ENCODE measurements at places on chromosomes 1 and 21. TPM values are rescaled to one million over a fixed set of nuclear protein-coding genes. Genes with fewer than 3 reads are reported as not detected.
A peak's percentile ranks its signal among the peaks of the same experiment; 100 is the strongest.

Gene HMGCL
- total RNA-seq, result 48.1 TPM

Gene UBE2U
- not detected for total RNA-seq

Gene A3GALT2
- total RNA-seq, result not detected

Gene SYTL1
- total RNA-seq, result not detected

Gene GJA8
- total RNA-seq, result not detected

Gene WLS
- 26.7 TPM for total RNA-seq

Gene IRF6
- 1.6 TPM for total RNA-seq

Gene BCAN
- total RNA-seq, result not detected

Gene IL6R
- total RNA-seq, result 8.8 TPM

Gene TCHHL1
- total RNA-seq, result not detected

Gene ACKR1
- total RNA-seq, result not detected

- DNase-seq, result no peak
These were observed 605 bp upstream of the RABGGTB start for GRCh38 chr1:75785320-75785982.

- DNase-seq, result no peak
These were observed 46.0 kb upstream of the OLIG2 start for GRCh38 chr21:32979598-32980268.

DNA sequence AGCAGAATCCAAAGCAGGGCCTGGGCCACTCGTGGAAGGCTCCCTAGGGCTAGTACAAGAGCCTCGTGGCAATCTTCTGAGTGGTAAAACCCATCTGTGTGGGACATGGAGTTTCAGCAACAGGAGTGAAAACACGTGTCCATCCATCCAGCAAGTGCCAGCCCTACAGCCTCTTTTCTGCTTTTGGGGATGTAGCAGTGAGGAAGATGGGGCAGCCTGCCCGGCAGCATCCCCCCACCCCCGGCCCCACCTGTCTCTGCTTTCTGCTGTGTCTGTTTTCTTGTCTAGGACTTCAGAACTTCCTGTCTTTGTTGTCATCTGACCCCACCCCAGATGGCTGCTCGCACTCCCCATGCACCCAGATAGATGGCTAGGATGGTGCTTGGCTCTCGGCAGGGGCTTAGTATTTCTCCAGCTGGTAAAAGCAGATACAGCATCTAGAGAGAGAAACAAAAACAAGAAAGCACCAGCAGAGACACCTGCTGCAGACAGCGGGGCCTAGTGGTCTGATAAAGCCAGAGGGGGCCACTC lies 1.5 kb downstream of the CPTP start:
- DNase-seq, result no peak

- DNase-seq, result no peak
These were observed 132.4 kb downstream of the HMGB4 start for GRCh38 chr1:33996281-33996680.

DNA sequence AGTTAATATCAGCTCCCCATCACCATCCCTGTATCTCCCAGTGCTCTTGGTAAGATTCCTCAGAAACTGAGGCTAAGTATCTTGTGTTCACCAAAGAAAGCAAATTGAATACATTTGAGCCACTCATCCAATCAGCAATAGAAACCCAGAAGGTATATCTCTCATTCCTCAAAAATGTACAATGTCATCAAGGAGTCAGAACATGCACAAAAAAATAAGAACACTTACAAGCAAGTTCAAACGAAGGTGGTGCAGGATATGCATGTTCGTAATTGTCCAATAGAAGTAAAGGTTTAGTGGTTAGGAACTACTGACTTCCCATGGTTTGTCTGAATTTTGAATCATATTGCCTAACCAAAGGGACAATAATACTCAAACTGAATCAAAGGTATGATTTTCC lies 24.3 kb downstream of the RXRG start:
- no peak for DNase-seq

- no peak for DNase-seq
These were observed 5.4 kb upstream of the SAMD11 start for GRCh38 chr1:918353-918752.

- DNase-seq, result peak; percentile 84
These were observed 4.9 kb upstream of the B4GALT3 start for GRCh38 chr1:161182214-161182613.

DNA sequence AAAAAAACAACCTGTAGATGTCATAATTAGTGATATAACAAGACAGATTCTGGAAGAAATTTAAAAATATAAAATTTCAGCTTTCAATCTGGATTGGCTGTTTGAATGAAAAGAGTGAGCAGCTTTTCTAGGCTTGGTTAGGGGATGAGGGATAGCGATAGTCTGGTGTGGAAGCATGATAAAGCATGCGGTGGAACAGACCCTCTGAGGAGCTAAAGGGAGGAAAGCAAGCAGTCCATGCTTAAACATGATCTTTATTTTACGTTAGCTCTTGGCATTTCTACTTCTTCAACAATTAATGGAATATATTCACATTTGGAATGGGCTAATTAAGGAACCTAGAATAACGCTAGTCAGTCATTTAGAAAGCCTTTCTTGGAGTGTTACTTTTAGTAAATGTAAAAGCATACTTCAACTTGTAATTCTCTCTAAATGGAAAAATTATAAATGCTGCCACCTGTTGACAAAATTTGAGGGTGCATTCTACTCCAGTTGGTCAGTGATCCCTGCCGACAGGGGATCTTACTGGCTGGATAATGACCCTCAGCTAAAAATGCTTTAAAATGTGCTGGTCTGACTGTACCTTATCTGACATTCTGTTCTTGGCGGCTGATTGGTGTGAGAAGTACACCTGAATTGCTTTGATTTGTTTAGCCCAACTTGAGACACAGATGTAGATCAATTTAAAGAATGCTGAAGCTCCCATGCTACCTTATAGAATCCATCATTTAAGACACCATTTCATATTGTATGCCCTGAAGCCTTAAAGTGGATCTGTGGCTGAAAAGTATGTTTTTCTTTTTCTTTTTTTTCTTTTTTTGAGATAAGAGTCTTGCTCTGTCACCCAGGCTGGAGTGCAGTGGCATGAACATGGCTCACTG lies 61.2 kb downstream of the AK4 start:
- DNase-seq, result peak; percentile 58

- no peak for DNase-seq
These were observed 6.6 kb downstream of the SELE start for GRCh38 chr1:169727307-169727706.

DNA sequence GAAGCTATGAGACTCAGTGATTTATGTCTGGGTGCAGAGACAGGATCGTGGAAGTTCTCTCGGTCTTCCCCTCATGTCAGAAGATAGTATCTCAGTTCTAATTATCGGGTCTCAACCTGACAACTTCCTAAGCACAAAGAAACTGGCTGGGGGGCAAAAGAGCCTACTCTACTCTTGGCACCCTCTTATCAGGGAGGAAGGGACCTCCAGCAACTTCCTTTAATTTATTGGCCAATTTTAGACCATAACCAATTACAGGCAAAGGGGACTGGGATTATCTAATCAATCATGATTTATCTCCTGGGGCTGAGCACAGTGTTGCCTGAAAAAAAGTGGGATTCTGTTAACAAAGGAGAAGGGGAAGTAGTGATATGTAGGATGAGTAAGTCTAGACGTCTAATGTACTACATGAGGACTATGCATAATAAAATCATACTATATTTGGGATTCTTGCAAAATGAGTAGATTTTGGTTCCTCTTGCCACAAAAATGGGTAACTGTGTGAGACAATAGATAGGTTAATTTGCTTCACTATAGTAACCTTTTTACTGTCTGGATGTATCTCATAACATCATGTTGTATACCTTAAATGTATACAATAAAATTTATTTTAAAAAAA lies 98.8 kb downstream of the ZFYVE9 start:
- DNase-seq, result no peak

GRCh38 chr1:113515498-113515897 lies 125.2 kb downstream of the MAGI3 start:
- DNase-seq, result no peak

GRCh38 chr1:3515774-3516480 lies 61.5 kb downstream of the ARHGEF16 start:
- DNase-seq, result no peak

GRCh38 chr1:199308349-199308846 lies 669.6 kb downstream of the PTPRC start:
- DNase-seq, result no peak

- DNase-seq, result peak; percentile 44
These were observed 19.3 kb upstream of the IGSF3 start for GRCh38 chr1:116686723-116687352.

DNA sequence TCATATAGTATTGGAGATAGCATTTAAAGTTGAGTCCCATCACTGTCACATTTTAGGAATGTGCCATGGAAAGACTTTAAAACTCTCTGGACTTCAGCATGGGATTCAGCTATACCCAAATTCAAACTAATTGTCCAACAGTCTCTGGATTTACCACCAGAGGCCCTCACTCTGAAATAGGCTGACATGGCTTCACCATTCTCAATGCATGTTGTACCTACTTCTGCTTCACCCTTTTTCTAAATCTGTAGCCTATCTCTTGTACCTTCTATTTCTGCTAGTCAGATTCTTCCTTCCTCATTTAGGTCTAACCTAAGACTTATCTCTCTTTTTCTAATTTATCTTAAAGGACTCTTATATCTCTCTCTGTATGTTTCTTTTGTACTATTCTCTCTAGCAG lies 512.7 kb upstream of the ZRANB2 start:
- DNase-seq, result peak; percentile 9

- no peak for DNase-seq
These were observed 156.8 kb upstream of the POU3F1 start for GRCh38 chr1:38203441-38203840.

GRCh38 chr1:85484264-85484663 lies 19.3 kb upstream of the DDAH1 start:
- no peak for DNase-seq

DNA sequence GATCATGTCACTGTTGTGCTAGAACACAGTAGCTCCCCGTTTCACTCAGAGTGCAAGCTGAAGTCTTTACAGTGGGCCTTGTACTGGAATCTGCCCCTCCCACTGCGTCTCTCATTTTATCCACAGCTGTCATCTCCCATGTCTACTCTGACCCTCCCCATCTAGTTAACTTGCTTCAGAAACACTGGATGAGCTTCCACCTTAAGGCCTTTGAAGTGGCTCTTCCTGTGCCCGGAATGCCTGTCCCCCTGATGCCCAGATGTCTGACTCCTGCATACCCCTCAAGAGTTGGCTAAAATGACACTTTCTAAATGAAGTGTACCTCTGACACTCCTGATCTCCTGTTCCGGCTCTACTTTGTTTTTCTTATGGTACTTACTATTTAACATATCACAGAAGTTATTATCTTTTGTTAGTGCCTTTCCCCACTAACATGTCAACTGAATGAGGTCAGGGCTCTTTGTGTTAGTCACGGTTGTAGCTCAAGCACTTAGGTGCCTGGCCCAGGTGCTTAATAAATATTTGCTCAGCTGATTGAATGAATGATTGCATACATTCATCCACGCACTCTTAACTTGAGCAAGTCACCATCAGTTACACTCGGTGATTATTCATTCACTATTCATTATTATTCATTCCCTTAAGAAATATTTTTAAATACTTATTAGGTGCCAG lies 13.3 kb downstream of the ARV1 start:
- DNase-seq, result no peak

GRCh38 chr1:184193451-184193850 lies 141.9 kb downstream of the TSEN15 start:
- peak; percentile 25 for DNase-seq

- DNase-seq, result peak; percentile 81
These were observed 749 bp downstream of the IBA57 start for GRCh38 chr1:228166170-228166936.

GRCh38 chr1:106926803-106927582 lies 129.5 kb upstream of the PRMT6 start:
- peak; percentile 54 for DNase-seq

DNA sequence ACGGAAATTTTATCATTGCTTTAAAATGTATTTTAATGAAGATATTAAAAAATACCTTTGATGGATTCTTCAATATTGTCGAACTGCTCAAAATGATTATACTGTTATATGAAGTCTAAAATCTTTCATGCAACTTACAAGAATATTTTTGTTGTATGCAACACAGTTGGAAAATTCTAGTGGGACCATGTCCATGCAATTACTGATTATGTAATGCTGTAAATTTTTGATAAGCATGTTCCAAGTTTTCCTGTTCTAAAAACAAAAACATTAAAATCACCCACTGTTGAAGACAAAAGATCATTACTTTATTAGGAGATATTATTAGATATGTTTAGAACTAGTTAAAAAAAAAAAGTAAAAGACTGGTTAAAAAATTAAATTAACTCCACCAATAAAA lies 132.8 kb downstream of the NFIA start:
- no peak for DNase-seq

DNA sequence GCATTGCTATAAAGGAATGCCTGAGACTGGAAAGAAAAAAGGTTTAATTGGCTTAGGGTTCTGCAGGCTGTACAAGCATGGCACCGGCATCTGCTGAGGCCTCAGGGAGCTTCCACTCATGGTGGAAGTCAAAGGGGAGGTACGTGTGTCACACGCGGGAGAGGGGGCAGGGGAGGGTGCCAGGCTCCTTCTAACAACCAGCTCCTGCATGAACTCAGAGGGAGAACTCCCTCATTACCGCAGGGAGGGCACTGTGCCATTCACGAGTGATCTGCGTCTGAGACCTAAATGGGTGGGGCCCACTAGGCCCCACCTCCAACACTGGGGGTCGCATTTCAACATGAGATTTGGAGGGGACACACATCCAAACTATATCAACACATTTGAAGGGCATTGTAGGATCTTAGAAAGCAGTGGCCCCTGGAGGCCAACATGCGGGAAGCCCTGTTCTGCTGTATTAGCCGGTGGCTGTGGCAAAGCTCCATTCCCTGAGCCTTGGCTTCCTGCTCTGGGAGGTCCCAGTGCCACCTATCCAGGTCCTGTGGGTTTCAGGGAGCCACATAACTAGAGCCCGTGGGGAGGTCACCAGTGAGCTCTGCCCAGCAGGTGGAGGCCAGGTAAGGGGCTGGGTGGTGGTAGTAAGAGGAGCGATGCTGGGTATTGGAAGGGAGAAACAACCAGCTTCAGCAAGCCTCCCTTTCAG lies 10.0 kb downstream of the WNT3A start:
- DNase-seq, result no peak

- DNase-seq, result no peak
These were observed 1.8 kb upstream of the NFIA start for GRCh38 chr1:61080413-61081143.

DNA sequence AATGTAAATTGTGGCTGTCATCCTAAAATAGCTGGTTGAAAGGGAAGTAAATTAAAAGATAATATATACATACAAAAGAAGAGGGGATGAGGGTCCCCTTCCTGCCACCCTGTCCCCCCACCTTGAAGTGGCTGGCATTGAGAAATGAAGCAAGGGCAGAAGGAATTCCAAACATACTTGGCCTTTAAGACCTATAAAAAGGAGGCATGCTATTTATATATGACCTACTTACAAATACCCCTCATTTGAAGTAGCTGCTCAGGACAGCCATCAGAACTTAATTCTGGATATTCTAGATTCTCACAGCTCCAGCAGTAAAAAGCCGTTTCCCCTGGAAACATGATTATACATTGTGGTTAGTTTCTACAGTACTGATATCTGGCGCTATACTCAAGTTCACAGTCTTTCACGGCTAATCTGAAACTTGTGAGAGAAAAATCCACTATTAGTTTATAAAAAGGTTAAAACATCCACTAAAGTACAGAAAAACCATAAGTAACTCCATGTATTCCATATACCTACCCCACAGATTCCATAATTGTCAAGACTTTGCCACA lies 9.6 kb upstream of the MAP10 start:
- DNase-seq, result no peak
